ENCODE measurements at places on chromosomes 3 and 15.

- no peak for DNase-seq
Measured at GRCh38 chr3:72334681-72335457, 513.4 kb downstream of the SHQ1 start.

DNA sequence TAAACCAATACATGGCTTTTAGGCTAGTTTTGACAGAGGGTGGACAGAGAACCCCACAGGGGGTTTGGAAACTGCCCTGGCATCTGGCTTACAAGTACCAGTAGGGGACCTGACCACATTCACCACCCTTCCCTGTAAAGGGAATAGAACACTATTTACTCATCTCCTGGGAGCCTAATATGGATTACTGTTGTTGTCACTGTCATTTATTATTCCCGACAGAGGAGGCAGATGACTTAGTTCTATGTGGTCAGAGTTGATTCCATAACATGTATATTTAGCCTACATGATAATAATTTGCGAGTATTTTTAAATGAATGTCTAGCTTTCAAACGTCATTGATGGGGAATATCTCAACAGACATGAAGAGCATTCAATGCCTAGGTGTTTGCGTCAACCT lies 15.9 kb downstream of the ZBTB38 start:
- DNase-seq = no peak

- peak; percentile 57 for DNase-seq
Measured at GRCh38 chr15:40344631-40345120, 3.9 kb upstream of the CCDC9B start.

DNA sequence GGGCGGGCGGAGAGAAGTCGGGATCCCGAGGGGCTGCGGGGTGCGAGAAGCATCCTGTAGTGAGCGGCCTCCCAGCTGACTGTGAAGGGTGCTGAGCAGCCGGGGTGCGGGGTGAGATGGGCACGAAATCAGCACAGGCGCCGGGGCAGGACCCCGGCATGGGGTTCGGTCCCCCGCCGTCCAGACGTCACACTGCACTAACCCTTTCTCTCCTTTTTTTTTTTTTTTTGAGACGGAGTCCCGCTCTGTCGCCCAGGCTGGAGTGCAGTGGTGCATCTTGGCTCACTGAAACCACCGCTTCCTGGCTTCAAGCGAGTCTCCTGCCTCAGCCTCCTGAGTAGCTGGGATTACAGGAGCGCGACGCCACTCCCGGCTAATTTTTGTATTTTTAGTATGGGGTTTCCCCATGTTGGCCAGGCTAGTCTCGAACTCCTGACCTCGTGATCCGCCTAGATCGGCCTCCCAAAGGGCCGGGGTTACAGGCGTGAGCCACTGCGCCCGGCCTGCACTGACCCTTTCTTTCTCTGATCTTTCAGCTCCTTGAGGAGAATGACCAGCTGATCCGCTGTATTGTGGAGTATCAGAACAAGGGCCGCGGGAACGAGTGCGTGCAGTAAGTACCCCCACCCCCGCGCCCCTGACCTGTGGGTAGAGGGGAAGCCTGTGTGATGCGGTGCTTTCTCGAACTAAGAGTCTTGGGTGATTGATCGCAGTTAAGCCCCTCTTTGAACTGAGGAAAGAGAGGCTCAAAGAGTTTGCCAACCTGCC lies 513 bp downstream of the SS18L2 start:
- peak; percentile 22 for DNase-seq

DNA sequence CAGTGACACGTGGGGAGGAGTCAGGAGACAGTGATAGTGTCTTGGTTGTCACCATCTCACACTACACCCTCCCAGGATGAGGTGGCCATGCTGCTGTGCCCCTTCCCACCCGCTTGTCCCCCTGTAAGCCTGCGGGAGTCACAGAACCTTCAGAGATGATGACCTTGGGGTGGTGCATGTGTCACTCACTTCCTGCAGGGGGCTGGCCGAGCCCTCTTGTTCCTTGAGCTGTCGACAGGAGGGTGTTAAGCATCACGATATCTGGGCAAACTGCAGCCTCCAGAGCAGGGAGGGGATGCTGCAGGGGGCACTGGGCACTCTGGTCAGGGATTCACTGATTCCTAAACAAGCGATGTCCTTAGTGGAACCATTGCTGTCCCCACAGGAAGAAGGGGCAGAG lies 27.7 kb downstream of the FAH start:
- no peak for DNase-seq

- DNase-seq = no peak
Measured at GRCh38 chr3:147425388-147425850, 16.3 kb downstream of the ZIC1 start.

DNA sequence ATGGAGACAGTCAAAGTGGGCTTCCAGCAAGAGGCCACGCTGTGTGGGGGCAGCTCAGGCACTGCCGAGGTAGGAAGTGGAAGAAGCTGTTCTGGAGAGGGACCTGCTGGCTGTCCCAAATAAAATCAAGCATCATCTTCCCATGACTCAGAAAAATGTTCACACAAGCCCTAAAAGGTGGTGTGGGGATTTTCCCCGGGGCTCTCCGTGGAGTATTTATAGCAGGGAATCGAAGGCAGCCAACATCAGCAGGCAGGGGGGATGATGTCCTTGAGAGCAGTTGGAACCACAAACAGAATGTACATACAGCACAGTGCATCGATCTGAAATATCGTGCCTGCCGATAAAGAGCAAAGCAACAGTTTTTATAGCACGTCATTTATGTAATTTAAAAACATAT lies 27.6 kb downstream of the PRR23E start:
- DNase-seq = no peak

DNA sequence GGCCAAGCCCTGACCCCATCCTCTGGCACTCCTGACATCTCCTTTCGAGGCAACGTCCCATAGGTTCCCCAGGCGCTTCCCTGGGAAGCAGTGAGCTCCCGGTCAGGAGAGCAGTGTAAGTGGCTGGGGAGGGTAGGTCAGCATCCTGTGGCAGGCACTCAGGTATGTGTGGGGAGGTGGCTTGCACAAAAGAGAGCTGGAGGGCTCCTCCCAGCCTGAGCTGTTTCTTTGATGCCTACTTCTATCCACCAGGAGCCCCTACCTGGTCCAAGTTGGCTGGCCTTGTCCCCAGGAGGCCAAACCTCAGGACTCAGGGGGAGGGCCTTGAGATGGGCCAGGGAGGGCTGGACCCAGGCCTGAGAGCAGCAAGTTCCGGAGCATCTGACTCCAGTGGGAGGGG lies 31.7 kb upstream of the LINGO1 start:
- DNase-seq = no peak

DNA sequence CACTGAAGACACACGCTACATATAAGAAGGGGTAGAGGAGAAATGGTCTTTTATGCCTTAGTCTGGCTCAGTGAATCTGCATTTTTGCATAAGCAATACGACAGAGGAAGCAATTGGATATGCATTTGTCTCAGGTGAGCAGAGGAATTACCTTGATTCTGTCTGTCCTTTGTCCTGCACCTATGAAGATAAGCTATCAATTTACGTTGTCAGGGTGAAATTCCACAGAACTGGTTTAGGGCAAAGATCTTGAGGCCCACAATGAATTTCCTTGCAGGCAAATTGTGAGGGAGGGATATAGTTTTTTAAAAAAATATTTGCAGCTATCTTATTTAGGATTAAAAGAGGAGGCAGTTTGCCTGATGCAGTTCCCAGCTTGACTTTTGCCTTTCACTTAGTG lies 31.6 kb upstream of the MASP1 start:
- no peak for DNase-seq

DNA sequence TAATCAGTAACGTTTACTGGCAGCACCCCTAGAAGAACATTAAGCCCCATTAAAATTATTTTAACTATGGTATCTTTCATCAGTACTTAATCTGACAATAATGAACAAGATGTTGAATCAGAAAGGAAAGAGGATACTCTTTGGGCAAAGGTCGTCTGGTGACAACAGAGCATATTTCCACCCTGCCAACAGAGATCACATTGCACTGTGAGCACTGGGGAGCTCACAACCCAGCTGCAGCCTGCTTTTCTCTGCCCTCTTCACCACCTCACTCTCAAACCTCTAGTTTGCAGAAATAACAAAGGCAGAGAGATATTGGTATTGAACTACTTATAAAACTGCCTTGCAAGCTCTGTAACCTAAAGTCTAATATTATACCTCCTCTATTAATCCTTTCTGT lies 130.0 kb downstream of the FBN1 start:
- DNase-seq = no peak

DNA sequence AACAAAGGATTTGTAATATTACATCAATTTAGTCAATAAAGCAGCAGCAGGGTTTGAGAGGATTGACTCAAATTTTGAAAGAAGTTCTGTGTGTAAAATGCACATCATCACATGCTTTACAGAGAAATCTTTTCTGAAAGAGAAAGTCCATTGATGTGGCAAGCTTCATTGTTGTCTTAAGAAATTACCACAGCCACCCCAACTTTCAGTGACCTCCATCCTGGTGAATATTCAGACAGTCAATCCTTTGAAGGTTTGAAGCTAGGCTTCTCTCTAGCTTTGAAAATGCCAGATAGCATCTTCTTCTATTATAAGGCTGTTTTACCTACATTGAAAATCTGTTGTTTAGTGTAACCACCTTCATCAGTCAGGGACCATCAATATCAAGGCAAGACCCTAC lies 51.8 kb upstream of the SETMAR start:
- DNase-seq = no peak

DNA sequence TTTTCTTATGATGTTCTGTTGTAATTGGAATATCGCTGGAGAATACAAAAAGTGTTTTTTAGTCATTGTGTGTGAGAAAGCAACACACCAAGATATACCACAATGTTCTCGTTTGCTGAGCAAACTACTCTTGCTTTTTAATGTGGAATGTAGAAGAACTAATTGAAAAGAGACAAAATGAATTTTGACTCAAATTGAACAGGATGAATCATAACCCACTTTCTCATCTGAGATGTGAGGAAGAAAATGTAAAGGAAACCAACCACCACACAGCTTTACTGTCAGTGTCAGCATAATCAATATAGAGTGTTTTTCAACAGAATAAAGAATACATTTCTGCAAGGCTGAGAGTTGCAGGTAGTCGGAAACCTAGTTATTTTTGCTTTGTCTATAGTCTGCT lies 448.8 kb upstream of the TPRG1 start:
- DNase-seq = no peak

DNA sequence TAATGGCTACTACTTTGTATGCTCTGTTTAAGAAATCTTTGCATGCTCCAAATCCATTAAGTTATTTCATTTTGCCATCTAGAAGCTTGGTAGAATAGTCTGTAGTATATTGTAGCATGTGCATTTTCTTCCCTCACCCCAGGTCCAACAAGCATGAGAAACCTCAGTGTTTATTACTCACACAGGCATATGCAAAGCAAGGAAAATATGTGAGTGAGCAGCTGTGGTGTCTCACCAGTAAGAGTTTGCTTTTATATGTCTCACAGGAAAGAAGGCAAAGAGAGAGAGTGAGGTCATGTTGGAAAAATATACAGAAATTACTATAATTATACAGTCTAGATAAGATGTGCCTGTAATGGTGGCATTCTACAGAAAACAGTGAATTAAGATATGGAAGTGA lies 312.5 kb downstream of the C3orf38 start:
- DNase-seq = no peak

Measured in iris pigment epithelial cell (primary cell).